Renal cortex interstitium (tissue), 15 donors: ENCODE measurements at places on chromosomes 3 and 15.

GRCh38 chr3:57977818-57978235 is 30.4 kb upstream of the FLNB start:
- DNase-seq, result no peak

DNA sequence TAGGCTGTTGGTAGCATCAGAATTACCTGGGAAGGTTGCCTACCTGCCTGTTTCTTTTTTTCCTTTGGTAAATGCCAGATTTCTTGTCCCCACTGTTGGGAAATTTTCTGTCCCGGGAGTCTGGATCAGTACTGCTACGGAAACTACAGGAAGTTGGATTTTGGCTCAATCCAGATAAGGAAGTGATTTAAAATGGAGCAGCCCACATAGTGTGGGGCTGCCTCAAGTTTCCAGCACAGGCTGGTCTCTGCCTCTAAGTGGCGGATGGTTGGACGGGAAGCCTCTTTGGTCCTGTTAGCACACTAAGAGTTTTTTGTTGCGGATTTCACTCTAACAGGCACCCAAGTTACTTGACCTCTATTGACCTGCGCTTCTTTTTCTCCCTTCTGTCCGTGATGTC is 54.7 kb downstream of the EEFSEC start:
- no peak for DNase-seq

DNA sequence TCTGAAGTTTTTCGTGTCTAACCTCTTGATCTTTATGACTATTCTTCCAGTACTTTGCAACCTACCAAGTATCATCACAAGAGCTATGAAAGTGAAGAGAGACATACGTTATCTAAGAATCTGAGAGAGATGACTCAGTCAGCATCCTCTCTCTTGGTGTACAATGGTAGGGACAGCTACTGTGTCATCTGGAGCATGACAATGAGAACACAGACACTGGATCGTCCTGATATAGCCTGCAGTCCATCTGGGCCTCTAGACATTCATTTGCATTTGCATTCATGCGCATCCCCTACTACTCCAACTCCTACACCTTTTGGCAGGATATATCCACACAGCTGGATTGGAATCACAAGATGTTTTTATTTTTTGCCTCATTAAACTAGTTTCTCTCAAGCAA is 115.2 kb downstream of the PEX5L start:
- no peak for DNase-seq

DNA sequence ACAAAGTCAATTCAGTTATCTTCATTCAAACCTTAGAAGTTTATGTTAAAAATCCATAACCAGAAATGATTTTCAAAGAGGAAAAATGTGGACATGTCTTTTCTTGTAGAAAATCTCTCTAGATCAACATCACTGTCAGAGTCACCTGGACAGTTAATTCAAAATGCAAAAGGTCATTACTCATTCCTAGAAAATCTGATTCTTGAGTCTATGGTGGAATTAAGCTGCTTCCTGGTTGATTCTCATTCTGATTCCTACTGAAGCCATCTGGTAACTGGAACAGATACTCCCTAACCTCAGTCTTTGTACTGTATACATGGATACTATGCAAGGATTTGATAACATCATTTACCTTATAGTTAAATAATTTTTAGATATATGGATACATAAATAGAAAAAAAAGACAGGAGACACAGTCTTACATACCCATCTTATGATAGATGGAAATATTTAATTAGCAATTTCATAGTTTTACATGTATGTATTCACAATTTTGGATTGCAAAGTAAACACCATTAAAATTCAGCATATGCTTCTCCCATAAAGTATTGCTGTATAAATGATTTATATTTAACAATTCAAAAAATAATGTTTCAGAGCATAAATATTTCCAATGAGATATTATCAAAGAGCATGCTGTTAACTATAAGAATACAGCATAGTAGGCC is 693.2 kb upstream of the CCDC54 start:
- no peak for DNase-seq

- no peak for DNase-seq
Observed at GRCh38 chr3:45665101-45665572, 24.1 kb upstream of the SACM1L start.

DNA sequence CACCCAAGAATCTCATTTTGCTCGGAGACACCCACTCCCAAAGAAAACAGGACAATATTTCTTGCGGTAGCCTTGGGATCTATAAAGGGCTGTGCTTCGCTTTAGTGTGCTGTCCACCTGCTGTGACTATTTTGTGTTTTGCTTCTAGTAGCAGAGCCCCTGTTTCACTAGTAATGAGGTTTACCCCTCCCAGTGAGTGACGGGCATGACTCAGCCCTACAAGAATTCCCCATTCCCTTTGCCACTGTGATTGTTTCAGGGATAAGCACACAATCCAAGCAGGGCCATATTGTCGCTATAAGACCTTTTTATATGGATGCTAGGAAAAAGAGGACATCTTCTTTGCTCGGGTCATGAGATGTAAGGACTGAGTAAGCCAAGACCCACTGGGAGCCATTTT is 62.5 kb upstream of the FOXB1 start:
- no peak for DNase-seq

- no peak for DNase-seq
Observed at GRCh38 chr3:111819927-111820326, 39.1 kb upstream of the PHLDB2 start.

DNA sequence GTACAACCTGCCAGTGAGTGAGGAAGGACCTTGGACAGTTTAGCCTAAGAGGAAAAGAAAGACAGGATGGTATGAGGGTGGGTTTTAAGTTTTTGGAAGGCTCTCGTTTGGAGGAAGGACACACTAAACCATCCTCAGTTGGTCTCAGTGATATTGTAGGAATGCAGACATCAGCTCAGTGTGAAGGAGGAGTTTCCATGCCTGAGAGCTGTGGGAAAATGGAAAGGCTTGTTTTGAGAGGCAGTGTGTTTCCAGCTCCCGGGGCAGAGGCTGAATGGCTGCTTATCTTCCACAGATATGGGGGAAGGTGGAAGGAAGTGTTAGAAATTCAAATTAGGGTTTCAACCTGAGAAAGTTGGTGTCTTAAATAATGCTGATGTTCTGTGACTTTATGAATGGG is 89.6 kb upstream of the MYZAP start:
- no peak for DNase-seq

GRCh38 chr3:130795396-130795795 is 48.8 kb upstream of the PIK3R4 start:
- DNase-seq, result no peak

- DNase-seq, result no peak
Observed at GRCh38 chr15:71362987-71363968, 248.0 kb downstream of the THSD4 start.

- DNase-seq, result no peak
Observed at GRCh38 chr3:9978710-9979305, 7.8 kb downstream of the EMC3 start.

- DNase-seq, result no peak
Observed at GRCh38 chr3:54817628-54818027, 110.2 kb downstream of the LRTM1 start.

DNA sequence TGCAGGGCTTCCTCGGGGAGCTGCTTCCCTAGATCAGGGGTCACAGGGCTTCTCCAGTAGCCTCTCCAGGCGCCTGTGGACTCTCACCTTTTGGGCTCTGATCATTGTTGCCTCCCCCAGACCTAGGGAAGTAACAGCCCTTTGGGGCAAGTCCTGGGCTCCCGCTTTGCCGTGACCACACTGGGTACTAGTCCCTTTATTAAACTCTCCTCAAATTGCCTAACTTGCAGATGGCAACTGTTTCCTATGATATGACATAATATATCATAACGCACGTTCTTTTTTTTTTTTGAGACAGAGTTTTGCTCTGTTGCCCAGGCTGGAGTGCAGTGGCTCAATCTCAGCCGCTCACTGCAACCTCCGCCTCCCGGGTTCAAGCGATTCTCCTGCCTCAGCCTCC is 17.9 kb upstream of the NRROS start:
- no peak for DNase-seq
